Neural progenitor cell (in vitro differentiated cells): ENCODE measurements at places on chromosomes 12 and 14. TPM values are rescaled to one million over a fixed set of nuclear protein-coding genes. Genes with fewer than 3 reads are reported as not detected.

The PSMC1 gene
- 164 and 233 TPM in 2 replicates for total RNA-seq

The ANKS1B gene
- total RNA-seq: 4.5 and 7.9 TPM in 2 replicates

The PRB2 gene
- not detected in 2 replicates for total RNA-seq

The CLMN gene
- total RNA-seq: 6.3 and 6.7 TPM in 2 replicates

The SLC25A47 gene
- total RNA-seq: not detected in 2 replicates

The GARIN6 gene
- not detected in 2 replicates for total RNA-seq

The CLEC2A gene
- total RNA-seq: not detected in 2 replicates

The TCL1A gene
- total RNA-seq: not detected in 2 replicates

The REP15 gene
- 0.34 and 0.45 TPM in 2 replicates for total RNA-seq

The C3AR1 gene
- not detected in 2 replicates for total RNA-seq

The MIP gene
- total RNA-seq: 0.03 TPM in 1 of 2 replicates, not detected in the other

The DICER1 gene
- total RNA-seq: 56.7 and 70.0 TPM in 2 replicates

The FAM90A1 gene
- total RNA-seq: 0.09 TPM in 1 of 2 replicates, not detected in the other

The TSPAN19 gene
- 4.3 and 5.0 TPM in 2 replicates for total RNA-seq

The CDKN3 gene
- total RNA-seq: 75.4 and 152 TPM in 2 replicates

The ERP29 gene
- 95.0 and 118 TPM in 2 replicates for total RNA-seq

The ITGB7 gene
- 0.43 TPM in 1 of 2 replicates, not detected in the other for total RNA-seq

The SMCO2 gene
- not detected in 2 replicates for total RNA-seq

The AQP2 gene
- not detected in 2 replicates for total RNA-seq

The CEP170B gene
- total RNA-seq: 3.0 and 13.7 TPM in 2 replicates

The PPM1H gene
- 3.5 and 4.6 TPM in 2 replicates for total RNA-seq

The TNS2 gene
- total RNA-seq: 0.24 and 0.28 TPM in 2 replicates

The C12orf50 gene
- total RNA-seq: not detected in 2 replicates

The TAS2R42 gene
- not detected in 2 replicates for total RNA-seq

The GPR68 gene
- total RNA-seq: 0.84 TPM in 1 of 2 replicates, not detected in the other

The ITGA7 gene
- 43.4 and 75.2 TPM in 2 replicates for total RNA-seq

The CCDC175 gene
- total RNA-seq: 0.24 and 0.31 TPM in 2 replicates

The SIX1 gene
- total RNA-seq: 0.28 TPM in 1 of 2 replicates, not detected in the other

The INHBE gene
- total RNA-seq: 2.6 TPM in 1 of 2 replicates, not detected in the other
